Substantia nigra (tissue), 51 donors: ENCODE measurements at places on chromosomes 7 and 10.
A peak's percentile ranks its signal among the peaks of the same experiment; 100 is the strongest.

- no peak for DNase-seq
These were observed 43.5 kb downstream of the TMEM270 start for GRCh38 chr7:73904219-73905137.

DNA sequence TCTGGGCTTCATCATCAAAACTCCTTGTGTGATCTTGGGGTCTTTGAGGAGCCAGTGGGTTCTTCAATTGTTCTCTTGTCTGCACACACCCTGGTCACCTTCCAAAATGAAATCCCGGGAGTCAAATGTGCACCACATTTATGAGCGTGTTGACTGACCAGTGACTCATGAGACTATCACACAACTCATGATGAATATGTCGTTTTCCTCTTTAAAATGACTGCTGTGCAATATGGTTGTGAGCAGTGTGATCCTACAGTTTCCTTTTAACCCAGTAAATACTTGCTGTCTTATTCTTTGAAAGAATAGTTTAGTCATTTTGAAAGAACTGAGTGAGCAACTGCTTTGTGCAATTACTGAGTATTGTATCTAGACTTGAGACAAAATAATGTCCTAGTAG, 149.2 kb downstream of the DYNC1I1 start:
- DNase-seq: no peak

- no peak for DNase-seq
These were observed 340.7 kb upstream of the MKI67 start for GRCh38 chr10:128466831-128467371.

GRCh38 chr10:19936289-19936688, 120.1 kb downstream of the PLXDC2 start:
- no peak for DNase-seq

GRCh38 chr7:42590771-42591310, 321.0 kb downstream of the C7orf25 start:
- no peak for DNase-seq

- DNase-seq: no peak
These were observed 28.5 kb upstream of the CSGALNACT2 start for GRCh38 chr10:43109671-43110249.

- DNase-seq: no peak
These were observed 3.4 kb downstream of the HOXA9 start for GRCh38 chr7:27161721-27162560.

- peak; percentile 44 for DNase-seq
These were observed 1154.8 kb downstream of the GATA3 start for GRCh38 chr10:9209105-9209798.

DNA sequence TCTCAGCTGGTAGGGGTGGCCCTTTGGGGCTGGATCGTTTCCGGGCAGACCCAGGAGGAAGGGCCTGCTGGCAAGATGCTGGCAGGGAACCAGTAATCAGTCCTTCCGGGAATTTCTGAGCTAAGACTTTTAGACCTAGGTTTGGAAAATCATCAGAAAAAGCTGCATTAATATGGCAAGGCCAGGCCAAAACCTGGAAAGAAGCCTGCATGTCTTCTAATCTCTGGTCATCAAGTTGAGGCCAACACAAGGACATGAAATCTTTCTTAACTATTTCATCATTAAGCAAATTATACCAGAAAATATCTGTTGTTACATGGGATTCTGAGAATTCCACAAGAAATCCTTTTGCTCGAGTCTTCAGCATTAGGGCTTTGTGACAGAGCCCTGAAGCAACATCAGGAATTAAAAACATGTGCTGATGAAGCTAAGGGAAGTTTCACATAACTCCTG, 19.9 kb downstream of the CPA1 start:
- no peak for DNase-seq

DNA sequence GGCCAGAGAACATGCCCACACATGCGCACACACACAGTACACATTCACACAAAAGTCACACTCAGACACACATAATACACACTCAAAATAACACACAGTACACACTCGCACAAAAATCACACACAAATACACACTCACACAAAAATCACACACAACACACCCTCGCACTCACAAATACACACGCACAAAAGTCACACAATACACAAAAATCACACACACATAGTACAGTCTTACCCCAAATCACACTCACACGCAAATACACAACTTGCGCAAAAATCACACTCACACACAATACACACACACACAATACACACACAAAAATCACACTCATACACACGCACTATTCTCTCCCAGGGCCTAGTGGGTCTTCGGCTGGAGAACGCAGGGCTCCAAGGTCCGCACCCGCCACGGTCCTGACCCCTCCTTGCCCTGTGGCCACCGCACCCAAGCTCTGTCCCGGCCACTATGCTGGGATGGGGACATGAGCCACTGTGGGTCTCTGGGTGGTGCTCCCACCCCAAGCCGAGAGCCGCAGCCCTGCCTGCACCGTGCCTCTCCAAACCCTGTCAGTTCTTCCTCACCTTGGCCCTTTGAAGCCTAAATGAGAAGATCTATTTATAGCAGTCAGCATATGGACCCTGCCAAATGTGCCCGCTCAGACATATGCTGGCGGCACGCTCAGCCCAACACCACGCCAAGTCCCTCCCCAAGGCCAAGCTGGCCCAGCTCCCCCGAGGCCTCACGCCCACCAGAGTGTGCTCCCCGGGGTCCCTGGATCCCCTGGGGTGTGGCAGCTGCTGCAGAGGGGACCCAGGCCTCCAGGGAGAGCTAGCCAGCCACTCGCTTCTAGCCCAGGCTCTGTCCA, 55.9 kb downstream of the ELFN1 start:
- no peak for DNase-seq

GRCh38 chr7:52486267-52486666, 549.2 kb upstream of the POM121L12 start:
- DNase-seq: no peak

DNA sequence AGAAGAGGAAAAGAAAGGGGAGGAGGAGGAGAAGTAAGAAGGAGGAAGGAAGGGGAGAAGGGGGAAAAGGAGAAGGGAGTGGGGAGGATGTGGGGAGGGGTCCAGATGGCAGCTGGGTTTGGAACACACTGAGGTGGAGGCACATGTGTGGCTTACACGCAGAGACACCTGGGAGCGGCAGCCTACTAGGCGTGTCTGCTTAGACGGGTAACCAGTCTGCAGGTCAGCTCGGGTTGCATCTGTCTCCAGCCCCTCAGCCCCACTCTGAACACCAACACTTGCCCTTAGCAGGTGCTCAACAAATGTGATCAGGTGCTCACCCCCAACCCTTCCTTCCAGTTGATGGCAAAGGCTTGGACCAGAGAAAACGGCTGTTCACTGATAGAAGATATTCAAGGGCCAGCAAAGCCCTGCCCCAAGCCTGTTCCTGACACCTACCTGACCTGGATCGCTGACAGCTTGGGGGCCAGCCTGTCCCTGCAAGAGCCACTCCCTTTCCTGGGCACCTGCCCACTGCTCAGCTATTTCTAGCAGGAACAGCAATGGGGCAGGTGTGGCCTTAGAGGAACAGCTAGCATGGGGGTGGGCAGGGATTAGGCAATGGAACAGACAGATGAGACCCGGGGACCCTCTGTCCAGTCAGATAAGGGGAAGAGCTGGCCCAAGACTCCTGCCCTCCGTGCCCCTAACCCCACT, 70.5 kb downstream of the SH3PXD2A start:
- DNase-seq: no peak

- DNase-seq: no peak
These were observed 86.2 kb downstream of the SORBS1 start for GRCh38 chr10:95475003-95475383.

- DNase-seq: no peak
These were observed 852.8 kb upstream of the CELF2 start for GRCh38 chr10:10164848-10165247.
